ENCODE measurements at places on chromosomes 16 and 17.

DNA sequence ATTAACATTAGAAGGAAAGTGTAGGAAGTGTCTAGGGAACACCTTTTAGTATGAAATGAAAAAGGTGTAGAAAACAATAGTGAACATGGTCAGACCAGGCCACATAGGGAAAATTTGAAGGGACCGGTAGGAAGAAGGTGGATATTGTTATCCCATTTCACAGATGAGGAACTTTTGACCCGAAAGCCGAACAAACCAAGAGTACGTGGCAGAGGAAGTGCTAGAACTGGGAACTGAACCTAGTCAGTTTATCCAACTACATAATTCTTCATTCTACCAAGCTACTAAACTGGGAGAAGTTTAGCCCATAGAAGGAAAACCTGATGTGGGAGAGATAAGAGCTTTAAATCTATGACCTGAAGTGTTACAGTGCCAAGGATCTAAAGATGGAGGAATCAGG, 43.2 kb downstream of the YPEL2 start:
- no peak for DNase-seq

GRCh38 chr16:19598805-19599510, 43.5 kb downstream of the VPS35L start:
- no peak for DNase-seq

DNA sequence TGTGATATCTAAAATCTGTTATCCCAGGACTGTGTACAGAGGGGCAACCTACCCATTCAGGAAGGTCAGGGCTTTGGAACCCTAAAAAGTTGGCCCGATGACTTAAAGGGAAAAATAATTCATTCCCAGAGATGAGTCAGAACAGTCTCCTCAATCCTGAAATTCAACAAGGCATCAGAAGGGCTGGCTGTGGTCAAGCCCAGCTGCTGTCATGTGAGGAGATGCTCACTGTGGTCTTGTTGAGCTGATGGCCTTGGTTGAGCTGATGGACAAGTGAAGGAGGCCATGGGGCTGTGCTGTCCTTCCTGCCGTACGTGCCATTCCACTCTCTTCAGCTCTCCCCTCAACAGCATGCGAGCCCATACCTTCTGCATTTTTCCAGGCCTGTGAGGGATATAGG, 20.9 kb upstream of the DRG2 start:
- no peak for DNase-seq

DNA sequence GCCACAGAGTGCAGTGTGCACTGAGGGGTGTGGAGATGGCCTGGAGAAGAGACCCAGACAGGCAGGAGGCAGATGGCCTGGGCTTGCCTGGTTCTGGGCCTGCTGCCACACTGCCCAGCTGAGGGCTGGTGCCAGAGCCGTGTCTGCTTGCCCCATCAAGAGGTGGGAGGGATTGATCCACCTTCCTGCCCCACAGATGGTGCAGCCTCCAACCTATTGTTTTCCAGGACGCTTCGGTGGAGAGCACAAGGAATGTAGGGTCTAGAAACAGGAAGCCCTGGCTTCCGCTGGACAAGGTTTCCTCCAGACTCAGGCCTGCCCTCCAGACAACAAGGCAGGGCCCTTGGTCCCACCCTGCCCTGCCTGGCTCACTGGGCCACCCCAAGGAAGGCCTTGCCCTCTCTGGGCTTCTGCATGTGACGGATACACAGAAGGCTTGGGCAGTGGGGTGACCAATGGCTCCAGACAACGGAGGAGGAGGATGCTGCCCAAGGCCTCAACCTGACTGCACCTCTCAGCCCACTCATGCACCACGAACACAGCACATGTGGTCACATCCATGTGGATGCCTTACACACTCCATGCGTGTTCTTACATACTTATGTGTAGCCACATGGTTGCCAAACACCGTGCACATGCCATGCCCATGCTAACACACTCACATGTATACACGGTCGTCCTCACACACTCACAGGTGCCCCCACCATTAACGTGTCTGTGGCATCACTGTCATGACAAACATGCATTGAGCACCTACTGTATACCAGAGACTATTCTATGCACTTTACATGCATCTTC, 6.5 kb upstream of the CDH5 start:
- DNase-seq = no peak

- DNase-seq = no peak
Observed at GRCh38 chr16:3907586-3907985, 27.1 kb upstream of the CREBBP start.

DNA sequence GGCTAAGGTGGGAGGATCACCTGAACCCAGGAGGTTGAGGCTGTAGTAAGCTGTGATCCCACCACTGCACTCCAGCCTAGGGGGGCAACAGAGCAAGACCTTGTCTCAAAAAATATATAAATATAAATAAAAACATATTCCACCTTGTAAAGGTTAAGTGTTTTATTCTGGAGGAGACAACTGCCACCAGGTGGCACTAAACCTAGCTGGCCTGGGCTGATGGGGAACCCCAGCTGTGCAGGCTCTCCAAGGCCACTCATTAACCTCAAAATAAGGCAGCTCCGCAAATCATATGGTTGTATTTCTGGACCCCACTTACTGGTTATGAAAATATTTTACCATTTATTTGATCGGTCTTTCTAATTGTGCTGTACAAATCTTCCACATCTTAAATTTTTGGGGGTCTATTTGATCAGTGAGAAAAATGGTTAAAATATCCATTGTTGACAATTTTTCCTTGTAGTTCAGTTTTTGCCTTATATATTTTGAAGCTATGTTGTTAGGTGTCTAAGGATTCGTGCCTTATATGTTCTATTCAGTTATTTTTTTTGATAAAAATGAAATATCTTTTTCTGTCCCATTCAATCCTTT, 8.5 kb upstream of the ICAM2 start:
- DNase-seq = peak; percentile 50

- DNase-seq = no peak
Observed at GRCh38 chr17:49054342-49055092, 57.3 kb downstream of the IGF2BP1 start.

DNA sequence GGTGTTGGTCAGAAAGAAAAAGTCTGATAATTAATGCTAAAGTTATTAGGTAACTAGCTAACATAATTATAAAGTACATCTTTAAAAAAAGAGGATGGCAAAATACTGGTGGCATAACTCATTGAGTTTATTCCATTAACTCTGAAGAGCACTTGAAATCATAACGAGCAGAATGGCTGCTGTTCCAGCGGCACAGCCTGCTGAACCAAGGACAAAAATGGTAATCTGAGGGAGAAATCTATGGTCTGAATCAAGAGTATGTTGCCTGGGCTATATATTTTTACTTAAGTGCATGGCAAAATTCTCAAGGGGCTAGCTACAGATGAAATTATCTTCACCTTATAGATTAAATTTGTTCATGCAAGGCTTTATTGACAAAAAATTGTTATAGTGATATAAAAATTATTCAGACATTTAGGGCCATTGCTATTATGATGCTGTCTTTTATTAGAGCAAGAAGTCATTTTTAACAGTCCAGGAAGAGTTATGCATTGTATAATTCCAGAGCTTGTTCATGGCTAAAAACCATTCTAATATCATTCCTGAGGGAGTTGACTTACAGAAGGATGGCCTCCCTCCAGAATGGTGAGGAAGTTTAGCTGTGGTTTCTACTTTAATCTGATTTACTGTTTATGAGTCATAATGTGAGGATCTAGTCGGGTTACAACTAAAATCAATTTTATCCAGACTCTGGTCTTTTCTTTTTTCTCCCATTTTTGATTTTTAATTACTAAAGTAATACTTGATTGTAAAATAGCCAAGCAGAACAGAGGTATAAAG, 41.4 kb upstream of the ANKFN1 start:
- no peak for DNase-seq

- no peak for DNase-seq
Observed at GRCh38 chr17:41060052-41060604, at the start of gene KRTAP2-3. Gene KRTAP2-3, minus strand, starts transcription at chr17:41060114. Its CDS starts 64 bp downstream, at chr17:41060050.

Measured in T-helper 2 cell (primary cell).